ENCODE measurements at places on chromosomes 2 and 18.

- DNase-seq, result no peak
These were observed 109.1 kb downstream of the RIF1 start for GRCh38 chr2:151518802-151519201.

- DNase-seq, result no peak
These were observed 108.1 kb downstream of the CTIF start for GRCh38 chr18:48646976-48647375.

GRCh38 chr2:170887896-170888295 is 41.2 kb upstream of the GORASP2 start:
- DNase-seq, result no peak

- no peak for DNase-seq
These were observed 32.4 kb upstream of the RBBP8 start for GRCh38 chr18:22900558-22901238.

GRCh38 chr2:239006622-239007285 is 158.9 kb downstream of the TWIST2 start:
- DNase-seq, result no peak

DNA sequence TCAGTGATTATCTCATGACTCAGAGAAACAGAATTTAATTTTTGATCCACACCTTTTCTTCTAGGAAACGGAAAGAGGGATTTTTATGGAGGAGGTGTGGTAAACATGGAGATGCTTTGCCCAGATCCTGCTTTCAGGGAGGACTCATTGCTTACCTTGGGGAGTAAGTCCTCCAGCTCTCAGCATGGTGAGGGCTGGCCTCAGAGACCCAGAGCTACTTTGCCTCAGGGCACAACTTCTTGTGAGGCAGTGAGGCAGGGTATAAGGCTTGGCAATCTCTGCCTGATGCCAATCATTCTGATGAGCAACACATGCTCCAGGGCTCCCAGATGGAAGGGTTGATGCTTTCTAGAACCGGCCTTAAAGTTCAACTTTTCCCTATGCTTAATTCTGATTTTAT is 189.9 kb upstream of the DCC start:
- DNase-seq, result no peak

DNA sequence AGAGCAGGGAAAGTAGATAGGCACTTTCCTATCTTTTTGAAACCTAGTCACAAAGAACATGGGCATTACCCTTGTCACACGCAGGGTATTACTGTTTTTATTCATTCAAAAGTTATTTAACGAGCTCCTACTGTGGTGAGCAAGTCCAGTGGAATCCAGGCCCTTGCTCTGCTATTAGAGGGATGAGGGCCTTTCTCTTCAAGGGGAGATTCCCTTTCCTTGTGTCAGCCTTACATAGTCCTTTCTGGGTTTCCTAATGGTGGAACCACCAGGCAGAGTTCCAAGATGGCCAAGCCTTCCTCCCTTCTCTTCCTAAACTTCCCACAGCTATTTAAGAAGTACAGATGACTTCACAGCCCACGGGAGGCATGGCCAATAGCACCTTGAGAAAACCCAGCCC is 64.6 kb downstream of the SPTBN1 start:
- no peak for DNase-seq

GRCh38 chr2:187526792-187527191 is 27.4 kb downstream of the TFPI start:
- DNase-seq, result no peak

- DNase-seq, result no peak
These were observed 131.4 kb upstream of the MYCN start for GRCh38 chr2:15808944-15809343.

DNA sequence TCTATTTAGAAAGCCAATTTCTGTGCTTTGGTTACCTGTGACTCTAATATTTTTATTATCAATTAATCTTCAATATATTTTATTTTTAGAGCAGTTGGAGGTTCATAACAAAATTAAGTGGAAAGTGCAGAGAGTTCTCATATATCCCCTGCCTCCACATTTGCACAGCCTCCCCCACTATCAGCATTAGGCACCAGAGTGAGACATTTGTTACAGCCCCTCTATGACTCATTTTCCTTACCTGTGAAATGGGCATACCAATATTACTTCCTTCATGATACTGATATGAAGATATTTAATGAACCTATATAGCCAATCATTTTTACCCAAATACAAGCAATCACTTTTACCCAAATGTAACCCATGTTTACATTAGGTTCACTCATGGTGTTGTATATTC is 34.0 kb upstream of the CYTIP start:
- DNase-seq, result no peak

DNA sequence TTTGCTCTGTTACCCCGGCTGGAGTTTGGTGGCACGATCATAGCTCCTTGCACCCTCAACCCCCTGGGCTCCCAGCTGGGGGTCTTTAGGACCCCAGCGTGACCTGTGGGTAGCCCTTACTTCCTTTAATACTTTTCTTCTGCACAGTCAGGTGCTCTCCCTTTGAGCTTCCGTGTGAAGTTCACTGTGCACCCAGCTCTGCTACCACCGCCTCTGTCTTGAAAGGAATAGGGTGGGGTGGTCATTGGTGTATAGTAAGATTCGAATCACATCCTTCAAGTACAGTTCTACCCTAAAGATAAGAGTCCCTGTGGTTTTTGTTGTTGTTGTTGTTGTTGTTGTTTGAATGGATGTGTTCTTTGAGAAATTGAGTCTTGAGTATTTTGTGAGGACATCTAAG is 267.4 kb downstream of the NEDD4L start:
- DNase-seq, result no peak

GRCh38 chr18:74598350-74599001 is 806 bp downstream of the ZNF407 start:
- peak; percentile 95 for DNase-seq

GRCh38 chr2:97907369-97908100 is 88.2 kb downstream of the TMEM131 start:
- DNase-seq, result no peak

DNA sequence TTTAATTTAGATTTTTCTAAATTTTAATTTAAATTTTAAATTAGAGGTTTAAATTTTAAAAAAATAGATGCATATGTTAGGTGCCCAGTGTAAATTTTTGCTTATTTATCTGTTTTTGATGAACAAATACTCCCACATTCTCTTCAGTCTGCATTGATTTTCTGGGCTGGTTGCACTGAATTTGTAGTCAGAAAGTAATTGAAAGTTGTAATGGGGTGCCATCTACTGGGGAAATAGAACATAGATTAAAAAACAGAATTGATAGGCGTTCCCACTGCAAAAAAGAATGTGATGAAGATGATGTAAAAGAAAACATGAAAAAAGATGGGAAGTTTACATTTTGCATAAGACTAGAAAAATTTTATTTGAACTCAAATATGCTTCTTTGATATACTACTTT is 51.7 kb upstream of the CCDC85A start:
- DNase-seq, result peak; percentile 39

- no peak for DNase-seq
These were observed 1377.9 kb downstream of the RPIA start for GRCh38 chr2:90069290-90069894.

DNA sequence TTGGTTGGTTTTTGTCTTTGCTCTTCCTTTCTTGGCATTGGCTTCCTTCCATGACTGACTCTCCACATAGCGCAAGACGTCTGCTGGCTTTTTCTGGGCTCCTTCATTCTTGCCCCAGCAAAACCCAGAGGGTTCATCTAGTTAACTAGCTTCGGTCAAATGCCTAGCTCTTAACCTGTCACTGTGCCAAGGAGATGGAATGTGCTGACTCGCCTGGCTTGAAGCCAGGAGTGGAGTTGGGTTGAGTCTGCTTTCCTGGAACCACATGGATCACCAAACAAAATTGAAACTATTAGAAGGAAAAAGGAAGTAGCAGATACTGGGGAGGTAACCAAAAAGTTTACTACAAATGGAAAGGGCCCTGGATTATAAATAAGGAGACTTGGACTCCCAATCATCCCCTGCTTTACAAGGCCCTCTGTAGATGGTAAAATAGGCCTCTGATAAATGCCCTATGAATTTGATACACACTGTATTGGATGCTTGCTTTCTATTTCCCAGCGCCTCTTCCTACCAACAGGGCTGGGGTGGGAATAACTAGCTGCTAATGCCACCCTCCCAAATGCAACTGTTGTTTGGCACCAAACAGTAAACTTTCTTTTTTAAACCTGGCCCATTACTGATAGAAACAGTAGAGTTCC is 11.3 kb downstream of the MALT1 start:
- peak; percentile 36 for DNase-seq

- DNase-seq, result no peak
These were observed 130.5 kb upstream of the NOSTRIN start for GRCh38 chr2:168671932-168672331.
